GM13976 (cell line): ENCODE measurements at places on chromosomes 2 and 18.

DNA sequence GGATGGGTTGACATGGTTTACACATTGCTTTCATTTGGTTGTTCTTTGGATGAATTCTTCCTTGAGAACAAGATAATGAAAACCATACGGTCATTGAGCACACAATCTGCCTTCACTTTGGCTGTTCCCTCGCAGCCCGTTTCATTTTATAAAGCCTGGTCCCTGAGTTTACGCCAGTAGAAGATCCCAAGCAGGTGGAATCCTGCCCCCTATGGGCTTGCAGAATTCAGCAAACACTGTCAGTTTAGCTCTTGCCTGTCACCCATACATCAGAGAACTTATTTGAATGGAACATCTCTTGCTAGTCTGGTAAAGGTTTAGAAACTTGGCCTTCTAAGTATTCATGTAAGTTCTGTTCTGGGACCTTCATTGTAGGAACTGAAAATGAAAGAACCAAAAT, 666.4 kb upstream of the ZEB2 start:
- peak; percentile 3 for DNase-seq

GRCh38 chr2:108409768-108410167, 32.0 kb downstream of the SULT1C4 start:
- no peak for DNase-seq

DNA sequence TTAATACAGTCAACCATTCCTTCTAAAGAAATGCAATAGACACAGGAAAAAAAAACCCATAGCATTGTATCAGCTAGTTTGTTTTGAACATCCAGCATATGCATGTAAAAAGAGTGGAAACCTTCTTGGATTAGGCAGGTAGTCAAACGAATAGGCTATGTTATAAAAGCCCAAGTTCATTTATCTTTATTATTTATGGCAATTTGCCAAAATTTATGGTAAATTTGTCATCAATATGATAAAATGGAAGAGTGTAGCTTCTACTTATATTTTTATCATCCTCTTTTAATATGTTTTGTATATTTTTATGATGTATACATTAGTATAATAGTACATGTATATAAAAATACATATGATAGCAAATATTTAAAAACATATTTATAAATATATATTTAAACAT, 23.9 kb downstream of the DSC1 start:
- DNase-seq, result no peak

GRCh38 chr2:23420091-23420839, 35.3 kb downstream of the KLHL29 start:
- DNase-seq, result no peak

DNA sequence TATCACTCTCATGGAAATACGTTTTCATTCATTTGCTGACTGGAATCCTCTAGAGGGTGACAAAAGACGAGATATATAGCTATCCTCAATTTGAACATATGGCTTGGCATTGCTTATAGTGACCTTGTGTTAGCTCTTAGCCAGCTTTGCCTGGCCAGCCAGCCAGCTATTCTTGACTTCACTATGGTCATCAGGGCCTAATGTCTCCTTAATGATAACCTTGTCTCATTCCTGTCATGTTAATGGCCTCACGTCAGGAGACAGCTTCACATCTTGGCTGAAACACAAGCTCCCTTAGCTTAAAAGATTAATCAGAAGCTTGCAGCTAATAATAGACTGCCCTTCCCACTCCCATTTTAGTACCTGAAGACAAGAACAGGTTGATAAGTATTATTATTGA, 1517.5 kb upstream of the PIK3C3 start:
- no peak for DNase-seq

DNA sequence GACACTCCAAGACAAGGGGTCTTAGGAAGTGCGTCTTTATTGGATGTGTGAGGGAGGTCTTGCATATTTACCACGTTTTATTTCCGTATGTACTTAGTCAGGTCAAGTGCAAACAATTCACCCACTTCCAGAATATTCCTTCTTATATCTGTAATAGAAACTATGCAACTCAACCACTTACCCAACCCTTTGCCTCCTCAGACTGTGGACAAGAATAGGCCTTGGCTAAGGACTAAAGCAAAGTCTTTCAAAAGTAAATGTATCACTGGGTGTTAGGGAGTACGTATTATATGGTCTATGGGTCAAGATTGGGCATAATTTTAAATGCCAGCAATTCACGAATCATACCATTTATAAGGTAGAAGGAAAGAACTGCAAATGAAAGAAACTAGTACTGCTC, 484.8 kb downstream of the MBD2 start:
- DNase-seq, result no peak

GRCh38 chr18:26097563-26097962, 7.2 kb upstream of the SS18 start:
- no peak for DNase-seq

DNA sequence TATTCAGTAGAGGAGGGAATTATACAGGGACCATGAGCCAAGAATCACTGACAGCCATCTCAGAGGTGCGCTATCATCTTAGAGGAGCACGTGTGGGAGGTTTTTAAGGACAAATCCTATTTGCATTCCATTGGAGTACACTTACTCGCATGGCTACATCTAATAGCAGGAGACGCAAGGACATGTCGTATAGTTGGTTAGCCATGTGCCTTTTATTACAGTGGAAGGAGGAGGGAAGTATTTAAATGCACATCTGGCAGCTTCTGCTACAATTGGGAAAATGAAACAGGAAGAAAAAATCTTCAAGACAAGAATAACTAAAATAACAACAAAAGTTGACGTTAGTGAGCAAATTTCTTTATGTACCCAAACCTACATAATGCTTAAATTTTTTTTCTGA, 86.5 kb upstream of the UGP2 start:
- DNase-seq, result no peak

DNA sequence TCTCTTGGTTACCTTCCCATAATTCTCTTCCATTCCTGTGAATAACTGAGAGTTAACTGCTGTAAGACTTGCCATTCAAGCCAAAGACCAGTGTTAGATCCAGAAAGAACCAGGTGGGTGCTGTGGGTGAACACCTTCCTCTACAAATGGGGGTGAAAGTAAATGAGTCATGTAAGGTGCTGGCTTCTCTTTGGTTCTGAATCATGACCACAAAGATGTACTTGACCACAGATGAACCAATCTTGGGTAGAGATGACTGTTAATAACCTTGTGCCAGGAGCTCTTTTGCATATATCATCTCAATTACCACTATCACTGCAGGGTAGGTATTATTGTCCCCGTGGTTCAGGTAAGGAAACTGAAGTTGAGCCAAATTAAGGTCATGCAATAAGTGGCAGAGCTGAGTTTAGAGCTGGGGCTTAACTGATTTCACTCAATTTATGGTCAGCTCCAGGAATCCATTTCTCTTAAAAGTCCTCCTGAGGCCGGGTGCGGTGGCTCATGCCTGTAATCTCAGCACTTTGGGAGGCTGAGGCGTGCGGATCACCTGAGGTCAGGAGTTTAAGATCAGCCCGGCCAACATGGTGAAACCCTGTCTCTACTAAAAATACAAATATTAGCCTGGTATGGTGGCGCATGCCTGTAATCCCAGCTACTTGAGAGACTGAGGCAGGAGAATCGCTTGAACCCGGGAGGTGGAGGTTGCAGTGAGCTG, 244.9 kb upstream of the CXCR4 start:
- peak; percentile 36 for DNase-seq

DNA sequence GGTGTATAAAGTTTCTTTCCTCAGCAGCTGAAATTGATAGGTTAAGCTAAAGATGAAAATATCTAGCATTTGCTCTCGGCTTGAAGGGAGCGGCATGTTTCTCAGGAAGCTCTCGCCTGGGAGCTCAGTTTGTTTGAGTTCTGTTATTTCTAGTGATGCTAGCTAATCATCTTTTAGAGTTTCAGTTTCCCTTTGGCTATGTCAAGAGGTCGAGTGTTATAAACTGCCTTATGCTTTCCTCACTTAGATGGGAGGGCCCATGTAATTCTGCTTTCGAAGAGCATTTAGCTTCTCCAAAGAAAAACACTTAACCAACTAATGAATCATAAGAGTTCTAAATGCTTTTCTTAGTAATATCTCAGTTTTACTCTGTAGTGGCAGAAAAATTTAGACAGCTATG, 33.6 kb downstream of the PLCL1 start:
- DNase-seq, result peak; percentile 66

DNA sequence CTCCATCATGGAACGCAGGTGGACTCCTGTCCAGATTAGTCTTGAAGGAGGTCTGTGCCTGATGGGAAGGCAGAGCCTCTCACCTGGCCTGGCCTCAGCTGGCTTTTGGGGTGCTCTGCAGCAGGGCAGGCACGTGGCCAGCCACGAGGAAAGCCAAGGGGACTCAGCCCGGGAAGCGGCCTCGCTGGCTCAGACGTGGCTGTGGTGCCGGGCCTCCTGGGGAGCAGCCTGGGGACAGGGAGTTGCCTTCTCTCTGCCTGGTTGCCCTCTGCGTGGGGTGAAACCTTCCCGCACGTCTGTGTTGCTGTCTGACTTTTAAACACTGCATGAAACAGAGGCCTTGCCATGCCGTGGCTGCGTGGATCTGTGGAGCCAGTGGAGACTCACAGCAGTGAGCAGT, 45.0 kb downstream of the RTP5 start:
- no peak for DNase-seq

DNA sequence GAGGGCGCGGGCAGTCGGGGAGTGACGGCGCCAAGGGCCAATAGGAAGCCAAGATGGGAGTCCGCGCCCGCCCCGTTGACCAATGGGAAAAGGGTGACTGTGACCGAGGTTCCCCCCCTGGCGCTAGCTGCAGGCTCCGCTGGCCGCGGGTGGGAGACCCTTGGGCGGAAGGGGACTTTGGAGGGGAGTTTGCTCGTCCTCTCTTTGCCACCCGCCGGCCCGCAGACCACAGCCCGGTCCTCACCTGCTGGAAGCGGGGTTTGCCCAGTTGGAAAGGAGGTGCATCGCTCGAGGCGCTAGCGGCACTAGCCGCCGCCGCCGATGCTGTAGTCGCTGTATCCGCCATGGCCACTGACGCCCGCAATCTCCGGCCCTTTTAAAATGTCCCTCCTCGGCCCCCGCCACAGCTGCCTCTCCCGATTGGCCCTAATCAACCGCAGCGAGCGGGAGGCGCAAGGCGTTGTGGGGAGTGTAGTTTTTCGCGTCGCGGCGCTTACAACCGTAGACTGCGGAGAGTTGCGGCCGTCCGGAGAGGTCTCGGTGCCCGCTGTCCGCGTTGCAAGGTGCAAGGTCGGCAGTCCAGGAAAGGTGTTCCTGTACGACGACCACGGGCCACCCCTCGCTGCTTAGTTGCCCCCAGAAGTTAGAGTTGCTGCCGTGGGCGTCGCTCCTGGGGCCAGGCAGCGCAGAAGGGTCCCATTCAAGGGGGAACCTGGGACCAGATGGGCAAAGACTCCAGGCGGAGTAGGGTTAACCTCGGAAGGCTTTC, at the start of gene SFXN5:
TSS of gene SFXN5 (minus strand) at position 353 of the 769 bp plus-strand sequence. CDS start at position 346, 7 bp downstream.
- DNase-seq, result peak; percentile 99

DNA sequence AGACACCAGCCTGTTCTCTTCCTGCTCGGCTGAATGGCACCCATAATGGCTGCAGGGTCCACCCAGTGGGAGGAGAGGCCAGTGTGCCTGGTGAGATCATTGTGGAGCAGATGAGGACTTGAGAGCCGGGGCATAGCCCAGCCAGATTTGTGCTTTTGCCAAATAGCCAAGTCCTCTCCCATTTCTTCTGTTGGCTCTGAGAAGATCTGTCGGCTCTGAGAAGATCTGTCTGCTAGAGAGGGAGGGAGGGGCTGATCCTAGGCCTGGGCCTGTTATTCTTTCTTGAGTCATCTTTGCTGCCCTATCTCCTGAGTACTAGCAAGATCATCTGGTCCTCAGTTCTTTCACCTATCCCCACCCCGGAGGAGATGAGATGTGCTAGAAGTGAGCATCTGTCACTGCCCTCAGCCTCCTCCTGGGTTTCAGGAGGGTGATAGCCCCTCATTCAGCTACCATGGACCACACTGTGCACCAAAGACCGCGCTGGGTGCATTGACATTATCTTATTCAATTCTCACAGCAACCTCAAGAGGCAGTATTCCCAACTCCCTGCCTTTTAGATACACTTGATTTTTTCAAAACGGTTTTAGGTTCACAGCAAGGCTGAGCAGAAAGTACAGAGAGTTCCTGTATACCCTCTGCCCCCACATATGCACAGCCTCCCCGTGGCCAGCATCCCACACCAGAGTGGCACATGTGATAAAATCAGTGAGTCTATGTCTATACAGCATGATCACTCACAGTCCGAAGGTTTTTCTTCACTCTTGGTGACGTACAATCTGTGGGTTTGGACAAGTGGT, 98.6 kb downstream of the CAPN13 start:
- no peak for DNase-seq

DNA sequence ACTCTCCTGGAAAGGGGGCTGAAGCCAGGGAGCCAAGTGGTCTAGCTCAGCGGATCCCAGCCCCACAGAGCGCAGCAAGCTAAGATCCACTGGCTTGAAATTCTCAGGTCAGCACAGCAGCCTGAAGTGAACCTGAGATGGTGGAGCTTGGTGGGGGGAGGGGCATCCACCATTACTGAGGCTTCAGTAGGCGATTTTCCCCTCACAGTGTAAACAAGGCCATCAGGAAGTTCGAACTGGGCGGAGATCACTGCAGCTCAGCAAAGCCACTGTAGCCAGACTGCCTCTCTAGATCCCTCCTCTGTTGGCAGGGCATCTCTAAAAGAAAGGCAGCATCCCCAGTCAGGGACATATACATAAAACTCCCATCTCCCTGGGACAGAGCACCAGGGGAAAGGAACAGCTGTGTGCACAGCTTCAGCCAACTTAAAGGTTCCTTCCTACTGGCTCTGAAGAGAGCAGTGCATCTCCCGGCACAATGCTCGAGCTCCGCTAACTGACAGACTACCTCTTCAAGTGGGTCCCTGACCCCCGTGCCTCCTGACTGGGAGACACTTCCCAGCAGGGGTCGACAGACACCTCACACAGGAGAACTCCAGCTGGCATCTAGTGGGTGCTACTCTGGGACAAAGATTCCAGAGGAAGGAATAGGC, 282.3 kb upstream of the EPC2 start:
- no peak for DNase-seq

DNA sequence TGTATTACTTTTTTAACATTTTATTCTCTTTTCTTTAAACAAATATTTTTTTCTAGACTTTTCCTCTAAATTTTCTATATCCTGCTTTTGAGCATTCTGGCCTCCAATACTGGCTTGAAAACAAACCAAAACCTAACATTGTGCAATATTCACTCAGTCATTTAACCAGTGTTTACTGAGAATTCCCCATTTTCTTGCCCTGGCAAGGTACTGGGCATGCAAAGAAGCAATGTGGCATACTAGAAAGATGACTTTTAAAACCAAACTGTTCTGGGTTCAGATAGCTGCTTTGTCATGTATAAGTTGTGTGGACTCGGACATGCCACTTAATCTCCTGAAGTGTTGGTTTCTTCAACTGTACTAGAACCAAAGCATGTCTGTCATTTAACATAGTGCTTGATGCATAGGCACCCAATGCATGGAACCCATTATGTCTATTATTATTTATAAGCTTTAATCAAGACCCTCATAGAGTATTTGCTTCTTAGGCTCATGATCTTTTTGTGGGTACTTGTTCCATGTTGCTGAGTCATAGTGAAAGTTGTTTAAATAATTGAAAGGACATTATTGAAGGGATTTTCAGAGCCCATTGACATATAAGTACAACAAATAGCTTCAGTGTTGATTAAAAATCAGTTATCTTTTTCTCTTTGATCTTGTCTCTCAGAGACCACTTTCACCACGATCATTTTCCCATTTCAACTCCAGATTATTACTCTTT, 185.4 kb upstream of the OSR1 start:
- no peak for DNase-seq
